DND-41 (cell line): ENCODE measurements at places on chromosomes 2 and 18.

GRCh38 chr18:7485616-7486015 is 81.5 kb upstream of the PTPRM start:
- DNase-seq, result no peak

DNA sequence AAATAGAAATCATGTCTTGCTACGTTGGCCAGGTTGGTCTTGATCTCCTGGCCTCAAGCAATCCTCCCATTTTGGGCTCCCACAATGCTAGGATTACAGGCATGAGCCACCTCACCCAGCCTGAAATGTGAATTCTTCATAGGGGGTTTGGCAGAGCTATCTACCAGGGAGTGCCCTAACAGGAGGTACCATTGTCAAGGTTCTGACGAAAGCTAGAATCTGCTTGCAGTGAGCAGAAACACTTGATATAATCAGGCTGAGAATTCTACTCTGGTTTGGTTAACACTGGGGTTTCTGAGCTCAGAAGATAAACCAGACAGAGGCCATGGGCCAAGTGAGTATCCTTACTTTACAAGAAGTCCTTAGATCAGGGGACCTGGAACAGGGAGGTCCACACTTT is 7.2 kb upstream of the LAMA3 start:
- no peak for DNase-seq

GRCh38 chr2:226583715-226584114 is 215.9 kb downstream of the IRS1 start:
- no peak for DNase-seq

- no peak for DNase-seq
Measured at GRCh38 chr2:179561702-179562101, 297.1 kb upstream of the SESTD1 start.

DNA sequence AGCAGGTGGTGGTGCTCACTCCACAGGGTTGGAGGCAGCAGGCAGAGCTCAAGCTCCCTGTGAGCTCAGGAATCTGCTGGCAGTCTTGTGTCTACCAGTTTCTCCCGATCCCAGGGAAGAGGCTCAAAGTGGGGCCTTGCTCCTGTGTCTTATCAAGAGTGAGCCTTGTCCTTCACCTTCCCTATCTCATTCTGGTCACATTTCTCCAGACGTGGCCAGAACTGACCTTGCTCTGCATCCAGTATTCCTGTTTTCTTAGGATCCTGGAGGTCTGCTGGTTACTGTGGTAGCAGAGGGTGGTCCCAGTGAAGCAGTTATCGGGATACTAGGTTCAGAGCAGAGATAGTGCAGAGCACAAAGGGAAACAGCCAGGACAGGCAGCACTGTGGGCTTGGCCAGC is 47.1 kb upstream of the ASB18 start:
- no peak for DNase-seq

- DNase-seq, result no peak
Measured at GRCh38 chr2:205699515-205700289, 17.4 kb downstream of the NRP2 start.

- DNase-seq, result no peak
Measured at GRCh38 chr2:207048416-207048815, 109.1 kb downstream of the CPO start.

DNA sequence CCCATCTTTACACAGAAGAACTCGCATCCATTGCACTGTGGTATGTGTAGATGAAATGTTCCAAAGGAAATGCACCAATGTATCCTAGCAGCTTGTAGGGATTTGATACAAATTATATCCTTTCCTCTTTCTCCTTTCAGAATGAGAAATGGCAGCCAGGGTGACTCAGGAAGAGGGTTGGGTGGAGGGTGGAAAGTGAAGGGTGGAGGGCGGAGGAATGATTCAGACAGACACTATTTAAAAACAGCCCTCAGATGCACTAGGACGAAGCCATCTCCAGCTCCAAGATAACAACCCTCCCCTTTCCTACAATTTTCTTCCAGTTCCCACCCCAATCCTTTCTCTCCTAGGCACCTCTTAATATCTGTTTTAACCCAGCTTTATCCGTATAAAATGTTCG is 96.2 kb upstream of the STK39 start:
- DNase-seq, result no peak

DNA sequence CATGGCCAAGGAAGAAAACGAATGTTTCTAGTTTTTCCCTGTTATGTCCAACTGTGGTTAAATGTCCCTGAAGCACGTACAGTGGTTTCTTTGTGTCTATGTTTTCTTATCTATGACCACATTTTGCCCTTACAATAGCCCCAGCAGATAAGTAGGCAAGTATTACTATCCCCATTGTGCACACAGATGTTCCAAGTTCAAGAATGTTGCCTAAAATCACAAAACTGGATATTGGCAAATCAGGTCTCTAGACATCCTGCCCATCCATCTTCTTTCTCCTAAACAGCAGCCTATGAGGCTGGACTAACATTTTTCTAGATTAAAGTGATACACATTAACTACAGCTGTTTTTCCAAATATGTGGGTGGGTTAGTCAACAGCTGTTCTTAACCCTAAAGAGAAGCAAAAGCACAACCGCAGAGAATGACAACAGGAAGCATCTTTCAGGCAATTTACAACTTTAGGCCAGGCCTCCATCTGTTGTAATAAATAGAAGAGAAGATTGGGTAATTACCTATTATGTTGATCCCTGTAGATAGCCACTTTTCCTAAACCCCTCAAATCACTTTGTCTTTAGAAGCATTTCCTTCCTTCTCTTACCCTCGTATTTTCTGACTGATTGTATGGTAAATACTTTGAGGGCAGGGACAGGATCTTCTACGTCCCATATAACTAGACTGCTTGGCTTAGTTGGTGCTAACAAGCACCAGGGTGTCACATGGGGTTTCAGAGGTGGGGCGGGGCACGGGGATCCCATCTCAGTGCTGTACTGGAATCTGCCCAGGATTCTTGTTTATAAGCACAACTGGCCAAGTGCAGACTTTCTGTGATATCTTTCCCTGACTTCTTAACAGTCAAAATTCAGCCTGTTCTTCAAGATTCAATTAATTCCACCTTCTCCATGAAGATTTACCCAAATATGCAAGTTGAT is 132.1 kb upstream of the SETBP1 start:
- DNase-seq, result no peak

GRCh38 chr2:149360106-149360505 is 29.7 kb downstream of the LYPD6 start:
- no peak for DNase-seq

DNA sequence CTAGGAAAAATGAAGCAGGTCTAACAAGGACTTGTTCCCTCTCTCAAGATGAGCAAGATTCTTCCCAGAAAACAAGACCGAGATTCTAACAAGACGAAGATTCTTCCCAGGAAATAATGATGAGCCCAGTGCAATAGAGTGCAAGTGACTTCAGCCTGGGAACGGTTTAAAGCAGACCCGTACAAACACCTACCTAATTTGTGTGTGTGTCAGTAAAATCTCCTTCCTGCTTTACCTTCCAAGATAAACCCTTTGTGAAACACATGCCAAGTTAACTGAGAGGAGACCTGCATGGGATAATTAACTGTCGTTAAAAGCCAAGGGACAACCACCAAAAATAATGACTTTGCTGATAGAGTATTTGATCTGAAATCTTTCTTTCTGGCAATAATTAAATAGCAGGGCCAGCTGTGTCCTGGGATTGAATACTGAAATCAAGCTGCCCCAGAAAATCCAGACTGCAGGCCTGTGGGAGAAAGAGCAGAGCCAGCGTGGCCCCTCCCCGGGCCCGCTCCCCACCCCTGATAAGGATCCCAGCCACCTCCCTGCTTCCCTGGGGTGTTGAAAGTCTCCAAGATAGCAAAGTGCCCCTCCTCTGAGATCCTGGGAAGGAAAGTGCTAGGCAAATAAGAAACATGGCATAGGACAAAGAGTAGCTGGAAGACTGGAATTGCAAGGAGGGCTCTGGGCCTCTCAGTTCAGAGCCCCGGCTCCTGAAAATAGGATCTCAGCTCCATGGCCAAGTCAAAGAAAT is 145.5 kb downstream of the CYP26B1 start:
- no peak for DNase-seq

- DNase-seq, result no peak
Measured at GRCh38 chr18:43067570-43067969, 47.9 kb downstream of the RIT2 start.

DNA sequence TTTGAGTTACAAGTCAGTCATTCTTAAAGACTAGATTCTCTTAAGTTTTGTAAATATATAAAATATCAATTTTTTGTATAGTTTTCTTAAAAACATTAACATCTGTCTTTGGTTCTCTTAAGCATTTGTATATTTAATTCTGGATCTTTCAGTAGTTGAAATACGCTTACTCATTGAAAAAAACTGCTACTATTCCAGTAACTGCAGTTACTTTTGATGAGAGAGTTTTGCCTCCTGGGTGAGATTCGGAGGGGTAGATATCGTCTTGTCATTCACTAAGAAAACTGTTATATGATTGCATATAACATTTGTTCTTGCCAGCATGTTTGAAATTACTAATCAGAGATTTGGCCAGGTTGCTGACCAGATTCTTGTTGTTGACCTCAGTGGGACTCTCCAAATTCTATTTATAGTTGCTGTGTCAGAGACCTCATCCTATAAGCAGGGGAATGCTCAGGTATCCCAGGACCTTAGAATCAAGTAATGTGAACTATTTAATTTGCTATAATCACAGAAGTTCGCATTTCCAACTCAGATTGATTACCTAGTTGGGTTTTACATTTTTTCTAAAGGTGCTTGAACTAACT is 7.9 kb downstream of the AGPS start:
- no peak for DNase-seq

GRCh38 chr2:60679036-60679780 is 76.9 kb upstream of the PAPOLG start:
- DNase-seq, result no peak

- peak; percentile 88 for DNase-seq
Measured at GRCh38 chr2:241867776-241868420, 1.6 kb upstream of the RTP5 start.

- peak; percentile 71 for DNase-seq
Measured at GRCh38 chr2:64989982-64990614, 899 bp downstream of the SLC1A4 start.

- no peak for DNase-seq
Measured at GRCh38 chr2:15725101-15725781, 133.6 kb downstream of the DDX1 start.

DNA sequence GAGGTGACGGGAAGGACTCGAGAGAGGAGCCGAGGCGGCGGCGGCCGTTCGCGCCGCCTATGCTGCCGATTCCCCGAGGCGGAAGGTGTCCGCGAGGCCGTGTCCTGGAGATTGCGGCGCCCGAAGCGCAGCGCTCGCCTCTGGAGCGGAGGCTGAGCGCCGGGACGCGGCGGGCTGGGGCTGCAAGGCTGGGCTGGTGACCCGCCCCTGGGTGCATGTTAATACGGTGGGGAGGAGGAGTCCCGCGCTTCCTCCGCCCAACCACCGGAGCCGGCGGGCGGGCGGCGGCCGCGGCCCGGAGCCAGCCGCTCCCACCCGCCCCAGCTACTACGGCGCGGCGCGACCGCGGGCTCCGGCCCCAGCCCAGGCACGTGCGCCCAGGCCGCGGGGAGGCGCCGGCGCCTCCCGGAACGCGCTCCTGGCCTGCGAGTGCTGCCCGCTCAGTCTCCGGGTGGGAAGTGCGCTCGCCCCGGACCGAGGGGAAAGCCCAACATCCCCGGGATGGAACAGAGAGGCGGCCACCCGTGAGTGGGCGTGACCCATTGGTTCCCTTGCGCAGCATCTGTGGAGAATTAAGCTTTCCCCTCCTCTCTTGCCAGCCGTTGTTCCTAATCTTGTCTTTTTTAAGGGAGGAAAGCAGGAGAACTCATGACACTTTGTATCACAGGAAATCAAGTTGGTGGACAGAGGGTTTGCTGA is at the start of gene DLGAP1:
TSS of gene DLGAP1 (minus strand) at position 195 of the 699 bp plus-strand sequence.
- no peak for DNase-seq

DNA sequence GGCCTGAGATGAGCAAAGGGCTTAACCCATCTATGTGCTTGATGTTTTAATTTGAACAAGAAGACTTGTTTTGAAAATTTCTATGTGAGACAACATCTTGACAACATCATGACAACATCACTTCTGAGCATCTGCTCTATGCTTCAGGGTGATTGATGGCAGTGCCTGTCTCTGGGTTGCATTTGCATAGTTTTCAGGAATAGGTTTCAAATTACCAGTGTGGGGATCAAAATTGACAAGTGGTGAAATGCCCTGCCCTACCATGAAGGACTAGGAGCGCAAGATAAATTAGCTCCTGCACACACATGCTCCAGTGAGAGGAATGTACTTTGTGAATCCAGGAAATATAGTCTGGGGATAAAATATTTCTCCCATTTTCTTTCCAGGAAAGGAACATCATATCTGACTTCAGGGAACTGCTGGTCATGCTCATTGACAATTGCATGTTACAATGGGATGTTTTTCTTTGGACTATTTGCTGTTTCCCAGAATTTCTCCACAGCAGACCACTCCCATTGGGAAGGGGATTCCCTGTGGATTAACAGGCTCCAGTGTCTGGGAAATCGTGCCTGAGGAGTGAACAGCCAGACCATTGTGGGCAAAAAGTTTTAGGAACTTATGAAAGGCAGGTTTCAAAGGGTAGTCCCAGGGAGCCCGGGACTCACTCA is 45.3 kb upstream of the IL1R2 start:
- DNase-seq, result no peak

- no peak for DNase-seq
Measured at GRCh38 chr18:75782826-75783225, 355.3 kb upstream of the SMIM21 start.

GRCh38 chr2:135818937-135819610 is 17.9 kb downstream of the LCT start:
- DNase-seq, result peak; percentile 86

DNA sequence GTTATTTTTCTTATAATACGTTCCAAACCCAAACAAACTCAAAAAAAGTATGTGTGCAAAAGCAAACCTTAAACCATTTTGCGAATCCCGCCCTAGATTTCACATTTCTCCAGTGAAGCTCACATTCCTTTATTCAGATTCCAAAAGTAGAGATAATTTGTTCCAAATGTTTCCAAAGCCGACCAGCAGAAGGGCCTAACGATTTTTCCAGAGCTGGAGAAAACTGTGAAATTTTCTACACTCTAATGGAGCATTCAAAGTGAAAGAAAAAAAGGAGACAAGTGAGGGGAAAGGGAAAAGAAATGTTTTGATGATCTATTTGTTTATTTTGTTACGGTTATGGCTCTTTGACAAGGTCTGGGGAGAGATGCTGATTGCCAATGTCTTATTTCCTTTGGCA is 286.5 kb upstream of the SLC14A2 start:
- no peak for DNase-seq

- DNase-seq, result no peak
Measured at GRCh38 chr18:67451960-67452359, 64.6 kb downstream of the DSEL start.

GRCh38 chr2:238107525-238108422 is 7.6 kb downstream of the ESPNL start:
- no peak for DNase-seq
